ENCODE measurements at places on chromosomes 1 and 21.

GRCh38 chr1:195785830-195786229, 822.4 kb downstream of the KCNT2 start:
- DNase-seq = no peak

DNA sequence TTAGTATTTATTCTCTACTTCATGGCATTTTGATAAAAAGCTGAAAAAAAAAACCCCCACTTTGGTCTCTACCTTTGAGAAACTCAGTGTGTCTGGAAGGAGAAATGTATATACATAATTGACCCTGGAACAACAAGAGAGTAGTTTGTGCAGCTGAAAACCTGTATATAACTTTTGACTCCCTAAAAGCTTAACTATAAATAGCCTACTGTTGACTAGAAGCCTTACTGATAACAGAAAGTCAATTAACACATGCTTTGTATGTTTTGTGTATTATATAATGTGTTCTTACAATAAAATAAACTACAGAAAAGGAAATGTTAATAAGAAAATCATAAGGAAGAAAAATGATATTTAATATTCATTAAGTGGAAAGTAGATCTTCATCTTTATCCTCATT, 88.0 kb downstream of the NEK7 start:
- DNase-seq = no peak

- DNase-seq = no peak
These were observed 467.2 kb downstream of the TTLL7 start for GRCh38 chr1:83531521-83532309.

- no peak for DNase-seq
These were observed 4.7 kb downstream of the FRRS1 start for GRCh38 chr1:99761774-99762173.

DNA sequence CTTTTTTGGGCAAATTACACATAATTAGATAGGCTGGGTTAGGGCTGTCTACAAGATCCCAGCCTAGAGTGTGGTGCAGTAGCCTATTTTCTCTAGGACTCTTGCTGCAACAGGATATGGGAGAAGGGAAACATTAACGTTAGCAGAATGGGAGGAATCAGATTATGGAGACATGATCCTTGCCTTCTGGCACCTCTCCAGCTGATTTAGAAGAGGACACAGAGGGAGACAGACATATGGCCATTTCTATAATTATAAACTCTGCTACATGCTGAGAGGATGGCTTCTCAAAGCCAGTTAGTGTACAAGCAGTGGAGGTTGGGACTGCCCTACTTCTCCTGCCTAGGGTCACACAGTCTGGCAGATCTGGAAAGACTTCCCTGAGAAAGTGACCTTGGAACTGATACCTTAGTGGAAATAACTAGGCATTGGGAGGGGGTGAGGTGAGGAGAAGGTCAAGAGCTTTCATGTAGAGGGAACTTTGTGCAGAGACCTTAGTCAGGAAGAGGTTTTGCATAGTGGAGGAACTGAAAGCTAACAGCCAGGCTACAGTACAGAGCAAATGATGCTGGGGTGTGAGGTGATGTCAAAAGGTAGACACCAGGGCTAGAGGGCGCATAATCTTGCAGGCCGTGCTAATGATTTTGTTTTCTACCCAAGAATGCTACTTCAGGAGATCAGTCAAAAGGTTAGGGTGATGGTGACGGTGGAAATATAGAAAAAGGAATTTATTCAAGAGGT, 1.2 kb upstream of the CD1D start:
- DNase-seq = no peak

DNA sequence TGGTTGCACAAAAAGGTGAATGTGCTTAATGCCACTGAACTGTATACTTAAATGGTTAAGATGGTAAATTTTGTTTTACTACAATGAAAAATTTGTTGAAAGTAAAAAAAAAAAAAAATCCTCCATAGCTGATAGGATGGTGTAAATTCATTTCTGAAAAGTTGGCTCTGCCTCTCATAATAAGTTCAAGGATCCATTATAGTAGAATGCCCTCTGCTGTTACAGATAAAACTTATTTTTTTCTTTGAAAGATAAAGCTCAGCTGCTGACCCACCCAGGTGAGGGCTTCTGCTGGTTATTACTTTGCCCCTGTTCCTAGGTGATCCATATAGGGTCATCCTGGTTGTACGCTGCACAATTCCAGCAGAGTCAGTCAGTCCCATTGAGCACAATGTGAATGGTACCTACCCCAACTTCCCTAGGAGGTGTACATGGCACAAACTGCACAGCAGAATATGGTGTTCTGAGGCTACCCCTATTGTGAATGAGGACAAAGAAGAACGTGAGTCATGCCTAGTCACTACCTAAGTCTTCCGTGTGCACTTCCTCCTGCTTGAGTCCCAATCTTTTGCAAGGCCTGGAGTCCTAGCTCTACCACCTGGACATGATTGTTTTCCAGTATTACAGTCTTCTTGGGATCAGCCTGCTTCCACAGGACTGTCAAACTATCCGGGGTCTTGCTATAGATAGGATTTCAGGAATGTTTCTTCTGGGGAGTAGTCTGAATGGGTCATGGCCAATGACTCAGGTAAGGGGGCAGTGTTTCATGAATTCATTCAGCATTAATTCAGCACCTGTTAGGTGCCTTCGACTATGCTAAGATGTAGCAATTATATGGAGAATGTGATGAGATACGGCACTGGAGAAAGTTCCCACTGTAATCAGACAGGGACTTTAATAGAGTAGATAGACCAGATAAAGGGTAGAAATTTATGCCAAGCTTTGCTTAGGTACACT, 20.8 kb upstream of the CD5L start:
- no peak for DNase-seq

- DNase-seq = no peak
These were observed 80.7 kb downstream of the KAZN start for GRCh38 chr1:14679027-14679688.
